Activated CD4-positive, alpha-beta T cell treated with anti-CD3 and anti-CD28 coated beads, Interleukin-2, Interleukin-4, amounts not matched to agents 100 ng/mL and 50 ng/mL, durations not matched to agents 16 hours and 8 hours (primary cell): ENCODE measurements at places on chromosomes 3 and 15.

DNA sequence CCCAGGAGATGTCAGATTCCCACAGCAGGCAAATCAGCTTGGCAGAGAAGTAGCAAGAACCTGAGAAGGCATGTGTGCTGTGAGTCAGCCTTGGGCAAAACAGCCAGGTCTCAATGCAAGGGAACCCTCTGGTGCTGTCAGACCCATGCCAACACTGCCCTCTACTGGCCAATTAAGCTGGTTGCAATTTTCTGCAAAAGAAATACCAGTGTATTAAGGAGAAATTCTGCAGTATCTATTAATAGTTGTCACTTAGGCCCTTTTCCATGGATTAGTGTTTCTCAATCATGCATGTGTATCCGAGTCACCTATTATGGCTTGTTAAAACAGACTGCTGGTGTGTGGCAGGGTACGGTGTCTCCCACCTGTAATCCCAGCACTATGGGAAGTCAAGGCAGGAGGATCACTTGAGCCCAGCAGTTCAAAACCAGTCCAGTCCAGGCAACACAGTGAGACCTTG, 26.2 kb downstream of the MAP4 start:
- DNase-seq, result peak; percentile 83

GRCh38 chr3:46129588-46130272, 78.4 kb downstream of the CCR1 start:
- peak; percentile 13 for DNase-seq

DNA sequence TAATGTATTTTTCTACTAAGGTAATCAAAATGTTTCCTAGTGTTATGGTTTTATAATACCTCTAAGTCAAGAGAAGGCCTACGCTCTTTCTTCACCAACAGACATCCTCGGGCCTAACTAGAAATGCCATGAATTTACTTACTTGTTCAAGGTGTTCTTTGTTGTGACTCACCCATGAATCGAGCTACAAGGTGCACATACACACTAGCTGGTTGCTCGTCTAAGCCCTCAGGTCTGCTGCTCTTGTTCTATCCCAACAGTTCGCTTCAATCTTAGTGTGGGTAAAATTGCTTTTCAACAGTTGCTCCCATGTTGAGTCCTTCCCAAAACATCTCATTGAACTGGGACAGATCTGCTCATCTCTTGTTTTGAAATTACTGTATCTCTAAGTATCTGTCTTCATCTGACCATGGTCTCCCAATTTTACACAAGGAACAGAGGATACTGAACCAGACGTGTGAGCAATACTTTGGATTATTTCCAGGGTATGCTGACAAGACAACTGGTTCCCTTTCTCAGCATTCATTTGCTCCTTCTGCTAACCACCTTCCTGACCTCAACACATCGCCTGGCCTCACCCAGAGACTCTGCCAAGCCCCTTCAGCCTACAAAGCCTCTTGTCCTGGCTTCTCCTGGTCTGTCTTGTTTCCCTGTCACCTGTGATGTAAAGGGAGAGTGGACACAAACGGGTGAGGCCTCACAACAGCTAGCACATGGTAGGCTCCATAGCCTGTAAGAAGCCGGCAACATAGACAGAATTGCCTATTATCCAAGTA, 84.2 kb downstream of the NEDD4 start:
- no peak for DNase-seq

- no peak for DNase-seq
Measured at GRCh38 chr3:177795216-177795615, 597.9 kb upstream of the TBL1XR1 start.

- no peak for DNase-seq
Measured at GRCh38 chr3:18369551-18370185, 55.5 kb downstream of the SATB1 start.

GRCh38 chr15:44009038-44009437, 182.2 kb downstream of the WDR76 start:
- DNase-seq, result no peak

GRCh38 chr3:147758771-147759170, 349.6 kb downstream of the ZIC1 start:
- no peak for DNase-seq

GRCh38 chr3:188559072-188559429, 405.1 kb downstream of the LPP start:
- DNase-seq, result no peak

GRCh38 chr3:168975576-168975975, 687.9 kb downstream of the MECOM start:
- DNase-seq, result no peak

- no peak for DNase-seq
Measured at GRCh38 chr3:102745881-102746280, 311.1 kb downstream of the ZPLD1 start.

- DNase-seq, result no peak
Measured at GRCh38 chr3:16249336-16249735, 15.4 kb downstream of the DPH3 start.

DNA sequence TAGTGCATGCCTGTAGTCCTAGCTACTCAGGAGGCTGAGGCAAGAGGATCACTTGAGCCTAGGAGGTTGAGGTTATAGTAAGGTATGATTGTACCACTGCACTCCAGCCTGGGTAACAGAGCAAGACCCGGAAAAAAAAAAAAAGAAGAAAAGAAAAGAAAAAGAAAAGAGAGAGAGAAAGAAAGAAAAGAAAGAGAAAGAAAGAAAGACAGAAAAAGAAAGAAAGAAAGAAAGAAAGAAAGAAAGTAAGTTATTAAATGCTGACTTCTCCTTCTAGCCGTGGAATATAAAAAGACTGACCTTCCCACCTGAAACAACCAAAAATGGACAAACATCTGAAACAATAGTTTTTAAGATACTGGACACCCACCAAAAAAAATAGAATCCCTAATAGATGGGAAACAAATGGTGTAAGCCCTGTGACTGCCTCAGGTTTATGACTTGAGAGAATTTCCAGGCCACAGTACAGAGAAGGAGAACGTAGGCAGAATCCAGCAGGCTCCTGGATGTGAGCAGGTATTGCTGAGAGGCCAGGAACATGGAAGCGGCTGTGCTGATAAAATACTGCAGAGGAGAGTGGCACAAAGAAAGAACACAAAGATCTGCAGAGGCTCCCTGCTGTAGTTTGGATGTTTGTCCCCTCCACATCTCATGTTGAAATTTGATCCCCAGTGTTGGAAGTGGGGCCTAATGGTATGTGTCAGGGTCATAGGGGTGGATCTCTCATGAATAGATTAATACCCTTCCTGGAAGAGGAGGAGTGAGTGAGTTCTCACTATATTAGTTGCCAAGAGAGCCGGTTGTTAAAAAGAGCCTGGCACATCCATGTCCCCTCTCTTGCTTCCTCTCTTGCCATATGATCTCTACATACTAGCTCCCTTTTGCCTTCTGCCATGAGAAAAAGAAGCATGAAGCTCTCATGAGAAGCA, 41.8 kb upstream of the PRSS50 start:
- no peak for DNase-seq

GRCh38 chr3:27467545-27467944, 16.6 kb downstream of the SLC4A7 start:
- peak; percentile 32 for DNase-seq

DNA sequence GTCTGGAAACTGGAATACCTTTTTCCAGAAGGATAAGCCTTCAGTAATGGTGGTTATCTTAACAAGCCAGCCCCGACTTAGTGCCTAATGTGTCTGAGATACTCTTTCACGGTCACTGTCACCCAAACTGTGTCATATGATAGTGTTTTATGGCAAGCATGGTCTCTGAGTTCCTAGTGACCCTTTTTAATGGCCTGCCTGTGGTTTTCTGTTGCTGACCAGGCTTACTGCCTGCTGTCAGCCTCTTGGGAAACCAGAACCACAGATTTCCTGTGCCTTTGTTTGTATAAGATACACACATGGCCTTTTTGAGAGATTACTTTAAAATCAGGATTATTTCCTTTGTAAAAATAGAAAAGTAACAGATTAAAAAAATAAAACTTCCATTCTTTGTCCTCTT, 22.4 kb downstream of the HPS3 start:
- no peak for DNase-seq

- no peak for DNase-seq
Measured at GRCh38 chr3:44883999-44884431, 9.6 kb downstream of the TGM4 start.

DNA sequence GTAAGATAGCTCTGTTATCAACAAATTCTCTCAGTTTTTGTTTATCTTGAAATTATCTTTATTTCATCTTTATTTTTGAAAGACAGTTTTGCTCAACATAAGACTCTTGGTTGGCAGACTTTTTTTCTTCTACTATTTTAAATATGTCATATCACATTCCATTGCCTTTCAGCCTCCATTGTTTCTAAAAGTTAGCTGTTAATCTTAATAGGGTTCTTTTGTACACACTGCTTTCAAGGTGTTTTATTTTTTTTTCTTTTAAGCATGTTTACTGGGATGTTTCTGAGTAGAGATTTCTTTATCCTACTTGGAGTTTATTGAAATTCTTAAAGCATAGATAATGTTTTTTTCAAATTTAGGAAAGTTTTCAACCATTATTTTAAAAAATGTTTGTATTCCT, 294.6 kb downstream of the STXBP5L start:
- no peak for DNase-seq

DNA sequence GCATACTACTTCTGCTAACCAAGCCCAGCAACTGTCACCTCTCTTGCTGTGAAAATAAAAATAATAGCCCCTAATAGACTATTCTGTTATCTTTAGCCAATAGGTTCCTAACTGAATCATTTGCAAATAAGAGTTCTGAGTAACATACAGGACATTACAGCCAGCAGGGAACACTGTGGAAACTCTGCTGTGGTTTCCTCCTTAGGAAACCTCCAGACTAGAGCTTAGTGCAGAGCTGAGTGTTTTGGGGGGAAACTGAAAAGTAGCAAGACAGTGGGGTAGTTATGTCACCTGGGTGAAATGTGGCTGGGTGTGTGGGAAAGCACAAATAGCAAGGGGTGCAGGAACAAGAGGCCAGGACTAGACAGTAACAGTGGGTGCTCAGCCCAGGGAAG, 32.4 kb downstream of the DZIP1L start:
- DNase-seq, result no peak

DNA sequence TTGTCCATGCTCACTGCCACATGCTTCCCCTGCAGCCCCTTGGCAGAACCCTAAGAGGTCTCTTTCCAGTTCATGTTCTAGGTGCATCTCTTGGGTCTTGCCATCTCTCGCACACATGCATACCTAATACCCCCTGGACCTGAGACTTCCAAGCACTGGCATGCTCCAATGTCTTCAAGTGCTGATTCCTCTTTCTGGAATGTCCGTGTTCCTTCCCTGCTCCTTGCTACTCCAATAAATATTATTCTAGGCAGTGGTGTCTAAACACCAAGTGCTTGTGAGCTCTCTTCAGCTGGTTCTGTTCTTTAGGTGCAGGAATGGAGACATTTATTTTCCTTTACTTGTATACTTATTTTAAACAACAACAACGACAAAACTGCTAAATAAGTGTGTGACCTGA, 370.1 kb downstream of the LPP start:
- no peak for DNase-seq
